ENCODE measurements at places on chromosomes 16 and 17.

- DNase-seq: no peak
Measured at GRCh38 chr17:14950216-14950615, 314.9 kb downstream of the PMP22 start.

DNA sequence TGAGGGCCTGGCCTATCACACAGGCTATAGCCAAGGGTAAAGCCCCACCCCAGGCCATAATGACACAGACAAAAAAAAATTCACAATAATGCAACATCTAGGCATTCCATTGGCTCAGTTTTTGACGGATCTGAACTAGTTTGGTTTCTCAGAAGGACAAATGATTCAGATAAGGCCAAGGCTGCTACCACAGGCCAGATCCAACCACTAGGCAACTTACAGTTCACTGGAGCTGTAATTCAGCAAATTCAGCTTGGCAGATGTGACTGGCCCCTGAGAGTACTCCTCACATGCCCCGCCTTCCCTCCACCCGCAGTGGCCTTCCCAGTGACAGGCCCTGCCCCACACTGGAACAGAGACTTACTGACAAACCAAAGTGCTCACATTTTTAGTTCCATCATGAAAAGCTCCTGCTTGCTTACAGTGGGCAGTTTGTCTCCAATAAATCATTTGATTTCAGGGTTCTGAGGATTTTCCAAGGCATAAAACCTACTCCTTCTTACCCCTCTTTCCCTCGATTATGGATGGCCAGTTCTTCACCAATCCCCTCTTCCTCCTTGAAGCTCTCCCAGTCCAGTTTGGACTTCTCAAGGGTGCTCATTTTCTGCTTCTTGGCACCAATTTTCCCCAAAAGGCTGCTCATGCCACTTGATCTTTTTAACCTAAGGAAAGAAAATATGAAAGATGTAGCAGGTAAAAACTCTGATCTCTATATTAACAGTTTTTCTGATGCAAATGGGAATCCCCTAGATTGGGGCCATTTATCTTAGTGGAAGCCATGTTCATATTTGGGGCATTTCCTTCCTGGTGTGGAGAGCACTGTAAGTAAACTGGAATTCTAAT is 53.3 kb upstream of the BCAR1 start:
- no peak for DNase-seq

- DNase-seq: no peak
Measured at GRCh38 chr17:62968445-62968923, 2.4 kb downstream of the TANC2 start.

DNA sequence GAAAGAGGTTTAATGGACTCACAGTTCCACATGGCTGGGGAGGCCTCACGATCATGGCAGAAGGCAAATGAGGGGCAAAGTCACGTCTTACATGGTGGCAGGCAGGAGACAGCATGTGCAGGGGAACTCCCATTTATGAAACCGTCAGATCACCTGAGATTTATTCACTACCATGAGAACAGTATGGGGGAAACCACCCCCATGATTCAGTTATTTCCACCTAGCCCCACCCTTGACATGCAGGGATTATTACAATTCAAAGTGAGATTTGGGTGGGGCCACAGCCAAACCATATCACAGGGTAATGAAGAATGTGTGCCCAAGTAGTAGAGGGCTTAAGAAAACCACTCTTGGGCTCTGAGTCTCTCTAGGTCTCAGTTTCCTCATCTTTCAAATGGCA is 85.1 kb downstream of the PRKCB start:
- no peak for DNase-seq

DNA sequence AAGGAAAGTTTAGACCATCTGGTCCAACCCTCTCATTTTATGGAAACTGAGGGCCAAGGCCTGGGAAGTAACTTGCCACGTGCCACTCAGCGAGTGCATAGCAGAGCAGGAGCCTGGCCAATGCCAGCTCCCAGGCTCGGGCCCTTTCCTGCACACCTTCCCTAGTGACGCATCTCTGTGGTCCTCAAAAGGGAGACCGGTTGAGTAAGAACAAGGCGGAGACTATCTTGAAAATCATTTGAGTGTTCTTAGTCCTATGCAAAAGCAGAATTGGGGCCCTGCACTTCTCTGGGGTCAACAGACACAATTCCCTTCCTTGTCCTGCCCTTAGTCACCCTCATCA is 2.8 kb downstream of the CCL4 start:
- no peak for DNase-seq

GRCh38 chr17:18203308-18203707 is 19.7 kb downstream of the ALKBH5 start:
- no peak for DNase-seq

GRCh38 chr17:15404106-15405057 is 63.0 kb upstream of the TEKT3 start:
- no peak for DNase-seq

- no peak for DNase-seq
Measured at GRCh38 chr16:67284699-67285646, 5.6 kb downstream of the PLEKHG4 start.

DNA sequence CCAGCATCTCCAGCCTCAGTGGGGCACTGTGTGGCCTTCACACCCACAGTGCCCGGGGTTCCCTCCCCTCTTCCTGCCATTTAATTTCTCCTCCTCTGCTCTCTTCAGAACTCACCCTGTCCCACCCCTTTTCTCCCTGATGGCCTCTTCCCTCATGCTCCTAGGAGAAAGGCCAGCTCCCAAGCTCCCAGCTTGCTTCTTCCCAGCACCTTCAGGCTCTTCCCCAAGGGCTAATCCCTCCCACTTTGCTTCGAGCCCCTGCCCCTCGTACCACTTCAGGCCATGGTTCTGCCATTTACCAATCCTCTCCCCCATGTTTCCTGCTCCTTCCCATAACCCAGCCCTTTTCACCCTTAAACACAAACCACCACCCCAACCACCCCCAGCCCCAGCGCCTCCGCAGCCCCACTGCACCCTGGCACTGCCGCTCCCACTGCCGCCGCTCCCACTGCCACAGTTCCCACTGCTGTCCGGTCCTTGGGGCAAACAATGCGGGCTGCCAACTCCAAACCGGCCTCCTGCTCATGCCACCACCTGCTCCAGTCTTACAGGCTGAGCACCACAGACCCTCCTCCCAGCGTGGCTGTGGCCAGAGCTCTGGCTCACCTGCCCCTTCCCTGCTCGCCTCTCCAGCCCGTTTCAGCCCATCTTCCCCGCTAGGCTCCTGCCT is 28.6 kb downstream of the ADAM11 start:
- no peak for DNase-seq

DNA sequence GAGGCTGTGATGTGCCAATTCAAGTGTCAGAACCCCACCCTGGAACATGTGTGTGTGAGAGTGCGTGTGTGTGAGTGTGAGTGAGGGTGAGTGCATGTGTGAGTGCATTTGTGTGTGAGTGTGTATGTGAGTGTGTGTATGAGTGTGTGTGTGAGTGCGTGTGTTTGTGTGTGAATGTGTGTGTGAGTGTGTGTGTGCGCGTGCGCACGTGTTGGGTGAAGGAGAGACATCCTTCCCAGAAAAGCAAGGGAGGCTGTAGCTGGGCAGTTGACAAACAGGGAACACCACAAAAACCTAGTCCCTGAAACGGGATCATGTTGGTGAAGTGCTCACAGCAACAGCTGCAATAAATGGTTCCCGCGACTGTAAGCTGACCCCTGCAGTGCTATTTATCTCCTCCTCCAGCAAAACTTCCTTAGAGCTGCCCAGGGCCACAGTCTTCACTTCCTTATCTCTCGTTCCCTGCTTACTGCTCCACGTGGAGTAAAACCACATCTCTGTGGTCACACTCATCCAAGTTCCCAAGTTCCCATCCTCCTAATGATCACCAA is 40.1 kb upstream of the RPL38 start:
- DNase-seq: no peak

- DNase-seq: no peak
Measured at GRCh38 chr16:77944631-77945030, 77.7 kb upstream of the CLEC3A start.

GRCh38 chr16:59263955-59264354 is 529.8 kb upstream of the GOT2 start:
- no peak for DNase-seq

DNA sequence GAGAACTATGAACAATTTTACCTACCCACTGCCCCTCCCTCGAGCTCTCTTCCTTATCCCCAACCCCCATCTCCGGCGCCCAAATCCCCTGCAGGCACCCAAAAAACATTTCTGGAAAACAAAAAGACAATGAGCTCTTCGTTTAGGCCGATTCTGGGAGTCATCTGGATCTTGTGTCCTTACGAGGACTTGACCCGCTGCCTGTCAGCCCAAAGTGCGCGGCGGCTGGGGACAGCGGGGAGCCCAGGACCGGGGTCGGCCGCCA is 524 bp downstream of the STRADA start:
- DNase-seq: no peak

GRCh38 chr17:58239987-58240386 is 1.6 kb downstream of the LPO start:
- DNase-seq: no peak

- no peak for DNase-seq
Measured at GRCh38 chr16:65658787-65659220, 536.9 kb upstream of the CDH11 start.

GRCh38 chr17:8204761-8205555 is 5.4 kb downstream of the AURKB start:
- no peak for DNase-seq

DNA sequence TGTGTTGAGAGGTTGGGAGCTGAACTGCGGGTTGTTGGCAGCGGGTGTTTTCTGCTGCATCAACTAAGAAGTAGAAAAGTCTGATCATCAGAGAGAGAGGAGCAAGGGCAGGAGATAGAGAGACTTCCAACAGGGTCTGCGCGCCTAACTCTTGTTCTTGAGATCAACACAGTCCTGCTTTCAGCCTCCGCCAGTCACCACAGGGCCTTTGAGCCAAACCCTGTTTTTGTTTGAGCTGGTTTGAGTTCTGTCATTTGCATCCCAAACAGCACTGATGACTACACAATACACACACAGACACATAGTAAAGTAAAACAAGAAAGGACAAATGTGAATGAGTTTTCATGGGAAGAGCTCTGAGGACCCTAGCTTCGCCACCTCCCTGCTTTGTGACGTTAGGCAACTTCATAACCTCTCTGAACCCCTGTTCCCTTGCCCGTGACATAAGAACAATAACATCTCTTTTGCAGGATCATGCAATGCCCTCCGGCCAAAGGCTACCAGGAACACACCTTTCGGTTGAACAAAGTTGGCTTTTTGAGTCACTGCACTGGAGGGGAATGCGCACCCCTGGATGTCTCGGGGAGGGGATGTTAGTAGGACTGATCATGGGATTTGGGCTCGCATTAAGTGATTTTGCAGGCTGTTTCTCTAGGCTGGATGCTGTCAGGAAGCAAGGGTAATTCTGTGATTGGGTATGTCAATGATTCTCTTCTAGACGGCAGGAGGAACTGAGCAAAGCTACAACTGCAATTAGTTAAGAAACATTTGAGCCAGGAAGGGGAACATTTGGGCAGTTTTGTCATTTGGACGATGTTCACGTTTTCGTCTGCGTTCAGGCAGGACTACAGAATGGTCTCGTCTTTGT is 92.3 kb downstream of the C16orf78 start:
- no peak for DNase-seq

- no peak for DNase-seq
Measured at GRCh38 chr17:76654408-76654807, 10.9 kb upstream of the ST6GALNAC1 start.

- no peak for DNase-seq
Measured at GRCh38 chr16:59148769-59149155, 414.6 kb upstream of the GOT2 start.

GRCh38 chr17:81694810-81695209 is 8.4 kb upstream of the MRPL12 start:
- no peak for DNase-seq

DNA sequence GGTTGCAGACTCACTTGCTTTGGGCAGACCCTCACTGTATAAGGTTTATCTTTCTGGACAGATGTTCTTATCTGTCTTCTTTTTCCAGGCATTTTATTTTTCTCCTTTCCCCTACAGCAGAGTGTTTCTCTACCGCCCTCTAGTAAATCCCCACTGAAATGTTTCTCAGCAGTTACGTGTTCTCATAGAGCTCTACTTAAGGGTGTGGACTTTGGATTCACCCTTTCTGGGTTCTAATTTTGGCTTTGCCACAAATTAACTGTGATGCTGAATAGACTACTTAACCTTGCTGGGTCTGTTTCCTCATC is 2.0 kb downstream of the ADAT1 start:
- DNase-seq: no peak

DNA sequence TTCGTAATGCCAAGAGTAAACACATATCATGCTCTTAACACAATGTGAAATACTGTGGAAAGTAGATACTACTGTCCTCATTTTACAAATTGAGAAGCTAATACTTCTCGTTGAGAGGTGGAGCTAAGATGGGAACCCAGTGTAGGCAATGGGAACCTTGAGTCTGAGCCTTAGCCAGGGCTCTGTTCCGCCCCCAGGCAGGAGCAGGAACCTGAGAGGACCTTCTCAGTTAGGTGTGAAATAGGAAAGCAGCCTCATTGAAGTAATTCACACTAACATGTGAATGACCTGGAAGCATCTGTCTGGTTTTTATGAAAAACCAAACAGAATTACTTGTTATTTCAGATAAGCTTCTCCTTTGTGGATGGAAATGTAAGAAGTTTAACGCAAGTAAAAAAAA is 62.6 kb upstream of the RBFOX1 start:
- DNase-seq: no peak

DNA sequence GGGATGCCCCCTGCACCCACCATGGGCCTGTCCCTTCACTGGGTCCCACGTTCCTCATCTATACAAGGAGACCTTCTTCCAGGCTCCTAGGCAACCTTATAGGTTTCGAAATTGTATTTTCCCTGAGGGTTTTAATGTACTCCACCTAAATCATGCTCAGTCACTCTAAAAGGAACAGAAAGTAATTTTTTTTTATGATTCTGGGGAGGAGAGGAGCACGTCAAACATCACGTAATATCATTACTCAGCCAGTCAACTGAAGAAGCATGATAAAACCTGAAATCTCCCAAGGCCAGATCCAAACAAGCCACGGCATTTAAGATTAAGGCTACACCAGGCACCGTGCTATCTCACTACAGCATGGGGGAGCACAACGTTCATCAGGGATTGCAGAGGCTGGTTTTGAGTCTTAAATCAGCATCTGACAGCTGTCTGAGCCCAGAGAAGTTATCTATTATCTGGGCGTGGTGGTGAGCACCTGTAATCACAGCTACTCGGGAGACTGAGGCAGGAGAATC is 3.9 kb upstream of the TMEM114 start:
- no peak for DNase-seq

DNA sequence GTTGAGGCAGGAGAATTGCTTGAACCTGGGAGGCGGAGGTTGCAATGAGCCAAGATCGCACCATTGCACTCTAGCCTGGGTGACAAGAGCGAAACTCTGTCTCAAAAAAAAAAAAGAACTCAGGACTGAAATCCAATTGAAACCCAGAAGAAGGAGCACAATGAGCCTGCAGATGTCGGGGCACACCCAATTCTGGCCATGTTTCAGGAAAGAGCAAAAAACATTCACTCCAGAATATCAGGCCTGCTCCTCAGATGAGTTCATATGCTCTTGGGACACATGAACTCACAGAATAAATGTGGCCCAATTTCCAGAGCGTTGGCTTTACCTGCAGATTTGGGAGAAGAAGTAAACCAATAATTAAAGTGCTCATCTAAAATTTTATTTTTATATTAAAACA is 3.0 kb upstream of the CMTM2 start:
- DNase-seq: no peak
